ENCODE measurements at places on chromosomes 2 and 18.

DNA sequence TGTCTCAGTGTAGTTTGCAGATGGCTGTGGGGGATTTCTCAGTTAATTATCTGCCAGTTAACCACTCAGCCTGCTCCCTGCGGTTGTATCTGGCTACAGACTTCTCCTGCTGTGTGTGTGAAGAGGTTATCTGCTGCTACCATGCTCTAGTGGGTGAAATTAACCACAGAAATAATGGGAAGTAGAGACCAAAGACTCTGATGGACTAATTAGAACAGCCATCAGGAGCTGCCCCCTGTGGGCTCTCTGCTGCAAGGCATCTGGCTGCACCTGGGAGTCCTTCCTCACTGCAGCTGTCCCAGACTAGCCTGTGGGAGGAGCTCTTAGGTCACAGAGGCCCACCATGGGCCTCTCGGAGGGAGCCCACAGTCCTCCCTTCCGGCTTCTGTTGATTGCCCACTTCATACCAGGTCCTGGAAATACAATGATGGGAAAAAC is 66.6 kb downstream of the CTIF start:
- DNase-seq, result no peak

DNA sequence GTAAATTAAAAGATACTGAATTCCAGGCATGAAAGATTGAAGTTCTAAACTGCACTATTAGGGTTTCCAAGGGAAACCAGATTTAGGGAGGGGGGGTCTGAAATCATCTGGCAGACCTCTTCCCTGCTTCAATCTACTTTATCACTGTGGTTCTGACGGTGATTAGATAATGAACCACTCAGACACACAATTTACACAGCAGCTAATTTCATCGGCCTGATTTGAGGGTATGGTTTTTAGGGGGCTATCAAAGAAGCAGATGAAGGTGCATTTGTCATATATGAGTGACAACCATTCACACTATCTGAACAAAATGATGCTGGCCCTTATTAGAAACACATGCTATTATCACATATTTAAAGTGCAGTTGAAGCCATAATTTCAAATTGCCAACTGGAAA is 106.0 kb downstream of the OLA1 start:
- no peak for DNase-seq

DNA sequence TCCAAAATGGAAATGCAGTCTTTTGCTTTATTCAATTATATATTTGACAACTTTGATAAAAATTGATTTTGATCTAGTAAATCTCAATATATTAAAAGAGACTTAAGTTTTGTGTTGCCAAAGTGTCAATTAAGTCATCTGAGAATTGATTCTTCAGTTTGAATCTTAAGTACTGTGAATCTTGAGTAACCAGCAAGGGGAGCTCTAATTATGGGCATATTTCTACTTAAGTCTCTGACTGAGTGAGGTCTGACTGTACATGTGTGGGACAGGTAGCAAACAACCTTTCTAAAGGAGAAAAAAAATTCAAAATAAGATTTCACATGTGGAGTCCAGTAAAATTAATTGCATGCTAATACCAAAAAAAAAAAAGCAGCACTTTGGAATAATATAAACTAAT is 503.7 kb upstream of the SLC8A1 start:
- no peak for DNase-seq

GRCh38 chr2:199101487-199101886 is 356.3 kb downstream of the SATB2 start:
- DNase-seq, result no peak

GRCh38 chr2:144801766-144802165 is 281.8 kb upstream of the ZEB2 start:
- DNase-seq, result no peak

DNA sequence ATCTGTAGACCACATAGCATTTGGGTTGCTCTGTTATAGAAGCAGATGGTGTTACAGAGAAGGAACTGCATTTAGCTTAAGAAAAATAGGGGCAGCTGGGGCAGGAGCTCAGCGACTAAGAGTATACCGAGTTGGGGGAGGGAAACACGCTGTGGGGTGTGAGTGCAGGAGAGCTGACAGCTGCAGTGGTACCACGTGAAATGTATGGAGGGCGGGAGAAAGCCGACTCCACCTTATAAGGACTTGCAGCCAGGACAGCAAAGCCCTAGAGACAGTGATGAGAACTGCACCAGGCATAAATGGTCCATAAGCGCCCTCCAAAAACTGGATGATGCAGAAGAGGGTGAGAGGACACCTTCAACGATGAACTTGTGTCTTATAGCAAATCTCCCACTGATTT is 237.6 kb downstream of the PRKCE start:
- no peak for DNase-seq

DNA sequence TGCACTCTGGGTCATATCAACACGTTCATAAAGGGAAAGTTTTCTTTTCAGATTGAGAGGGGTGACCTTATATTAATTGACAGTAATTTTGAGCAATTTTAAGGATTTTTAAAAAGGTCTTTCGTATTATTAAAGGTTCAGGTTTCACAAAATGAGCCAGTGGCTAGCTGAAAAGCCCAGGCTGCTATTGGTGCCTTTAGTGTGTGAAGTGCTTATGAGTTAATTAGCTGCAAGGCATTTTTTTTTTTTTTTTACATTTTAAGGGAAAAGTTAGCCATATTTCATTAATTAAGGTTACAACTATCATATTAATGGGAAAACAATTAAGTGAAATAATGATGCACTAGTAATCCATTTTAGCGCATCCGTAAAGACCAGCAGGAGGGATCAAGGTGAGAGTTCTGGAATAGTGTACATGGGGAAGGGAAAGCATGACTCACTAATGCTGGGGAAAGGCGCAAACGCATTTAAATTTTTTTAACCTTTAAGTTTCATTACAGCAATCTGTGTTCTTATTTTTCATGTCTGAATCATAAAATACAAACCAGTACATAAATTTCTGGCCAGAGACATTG is 200.0 kb downstream of the ZNF407 start:
- DNase-seq, result no peak

- no peak for DNase-seq
These were observed 231.7 kb downstream of the MTX2 start for GRCh38 chr2:176500901-176501300.

- DNase-seq, result no peak
These were observed 71.1 kb downstream of the CIB4 start for GRCh38 chr2:26570083-26570430.

- DNase-seq, result no peak
These were observed 12.4 kb downstream of the ATOH8 start for GRCh38 chr2:85766229-85766628.

DNA sequence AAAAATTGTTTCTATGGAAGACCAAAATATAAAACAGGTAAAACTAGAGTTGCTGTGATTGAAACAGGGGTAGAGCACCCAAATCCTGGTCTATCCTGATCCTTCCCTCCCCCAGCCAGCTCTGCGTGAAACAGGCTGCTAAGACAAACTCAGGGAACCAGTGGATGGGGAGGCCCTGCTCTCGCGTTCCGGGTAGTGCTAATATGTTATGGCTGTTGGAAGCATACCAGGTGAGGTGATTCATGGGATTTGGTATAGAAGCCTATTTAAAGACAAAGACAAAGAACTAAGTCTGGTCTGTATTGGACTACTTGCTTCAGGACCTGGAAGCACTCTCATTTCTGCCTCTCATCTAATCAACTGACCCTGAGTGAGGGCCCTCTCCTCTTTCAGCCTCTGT is 63.0 kb upstream of the CCBE1 start:
- no peak for DNase-seq

DNA sequence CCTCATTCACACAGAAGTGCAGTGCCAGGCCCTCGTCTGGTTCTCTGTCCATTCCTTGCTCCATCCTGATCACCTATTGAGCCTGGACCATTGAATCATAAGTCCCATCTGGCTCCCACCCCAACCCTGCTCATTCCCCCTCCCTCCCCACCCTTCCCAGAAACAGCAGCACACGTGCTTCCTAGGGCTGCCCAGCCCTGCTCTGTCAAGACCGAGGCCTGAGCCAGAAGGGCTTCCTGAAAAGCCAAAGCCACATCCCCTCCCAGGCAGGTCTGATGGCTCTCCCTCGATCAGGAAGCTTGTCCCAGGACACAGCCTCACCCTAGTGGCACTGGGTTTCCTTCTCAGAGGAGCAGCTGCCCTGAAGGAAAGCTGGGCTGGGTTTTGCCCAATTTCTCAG is 79.8 kb upstream of the FZD7 start:
- no peak for DNase-seq

DNA sequence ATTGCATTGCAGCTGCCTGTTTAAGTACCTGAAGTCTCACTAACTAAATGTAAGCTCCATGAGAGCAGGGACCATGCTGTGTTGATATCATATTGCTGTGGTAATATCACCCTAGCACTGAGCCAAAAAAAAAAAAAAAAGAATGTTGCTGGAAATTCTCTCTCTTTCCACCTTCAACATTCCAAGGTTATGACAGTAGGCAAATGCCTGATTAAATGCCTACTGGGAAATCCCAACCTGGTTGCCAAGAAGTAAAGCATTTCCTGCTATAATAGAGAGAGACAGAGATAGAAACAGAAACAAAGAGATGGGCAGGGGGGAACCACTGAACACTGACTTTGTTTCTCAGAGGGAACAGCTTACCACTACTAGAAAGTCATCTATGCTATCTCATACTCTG is 1604.2 kb downstream of the LRP1B start:
- DNase-seq, result no peak

All from ascending aorta (tissue), 2 donors.